ENCODE measurements at places on chromosomes 6 and 20.
A peak's percentile ranks its signal among the peaks of the same experiment; 100 is the strongest.

GRCh38 chr6:98981473-98981872 lies 33.7 kb upstream of the FBXL4 start:
- no peak for DNase-seq

GRCh38 chr6:141653590-141653989 lies 479.1 kb upstream of the GJE1 start:
- DNase-seq, result no peak

DNA sequence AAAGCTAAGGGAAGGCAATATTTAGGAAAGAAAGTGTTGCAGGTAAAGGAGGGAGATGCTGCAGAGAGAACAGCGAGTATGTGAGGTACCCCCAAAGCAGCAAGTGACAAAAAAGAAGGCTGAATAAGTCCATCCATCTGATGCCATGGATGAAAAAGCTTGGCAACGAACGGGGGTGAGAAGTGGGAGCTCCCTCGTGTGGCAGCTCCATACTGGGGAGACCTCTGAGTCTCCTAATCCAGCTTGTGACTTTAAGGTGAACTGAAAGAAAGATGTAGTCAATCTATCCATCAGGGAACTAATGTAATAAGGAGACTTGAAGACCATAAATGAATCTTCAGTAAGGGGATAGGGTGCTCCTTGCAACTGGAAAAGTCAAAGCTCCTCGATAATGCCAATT lies 156.6 kb downstream of the OTOR start:
- peak; percentile 6 for DNase-seq

DNA sequence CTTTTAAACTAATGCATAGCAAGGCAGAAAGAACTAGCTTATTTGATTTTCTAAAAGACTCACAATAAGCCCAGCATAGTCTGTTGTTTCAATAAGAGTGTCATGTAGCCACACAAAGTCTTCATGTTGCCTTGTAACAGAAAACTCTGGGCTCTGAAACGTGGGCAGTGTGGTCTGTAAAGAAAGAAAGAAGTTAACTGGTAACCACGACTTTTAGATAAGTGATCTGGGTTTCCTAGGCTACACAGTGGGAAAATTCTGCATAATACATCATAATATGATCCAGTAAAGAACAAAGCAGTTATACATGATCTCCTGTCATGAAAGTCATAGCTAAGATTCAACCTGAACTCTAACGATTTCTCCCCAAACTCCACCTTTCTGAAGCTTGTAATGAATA lies 13.3 kb downstream of the SNX5 start:
- DNase-seq, result no peak

- no peak for DNase-seq
Observed at GRCh38 chr6:1941534-1941933, 303.9 kb downstream of the GMDS start.

GRCh38 chr6:125948455-125948854 lies 8.1 kb upstream of the HINT3 start:
- DNase-seq, result no peak

GRCh38 chr6:157385482-157385881 lies 4.5 kb downstream of the ZDHHC14 start:
- DNase-seq, result no peak

- no peak for DNase-seq
Observed at GRCh38 chr6:291204-291696, 1.0 kb upstream of the DUSP22 start.

DNA sequence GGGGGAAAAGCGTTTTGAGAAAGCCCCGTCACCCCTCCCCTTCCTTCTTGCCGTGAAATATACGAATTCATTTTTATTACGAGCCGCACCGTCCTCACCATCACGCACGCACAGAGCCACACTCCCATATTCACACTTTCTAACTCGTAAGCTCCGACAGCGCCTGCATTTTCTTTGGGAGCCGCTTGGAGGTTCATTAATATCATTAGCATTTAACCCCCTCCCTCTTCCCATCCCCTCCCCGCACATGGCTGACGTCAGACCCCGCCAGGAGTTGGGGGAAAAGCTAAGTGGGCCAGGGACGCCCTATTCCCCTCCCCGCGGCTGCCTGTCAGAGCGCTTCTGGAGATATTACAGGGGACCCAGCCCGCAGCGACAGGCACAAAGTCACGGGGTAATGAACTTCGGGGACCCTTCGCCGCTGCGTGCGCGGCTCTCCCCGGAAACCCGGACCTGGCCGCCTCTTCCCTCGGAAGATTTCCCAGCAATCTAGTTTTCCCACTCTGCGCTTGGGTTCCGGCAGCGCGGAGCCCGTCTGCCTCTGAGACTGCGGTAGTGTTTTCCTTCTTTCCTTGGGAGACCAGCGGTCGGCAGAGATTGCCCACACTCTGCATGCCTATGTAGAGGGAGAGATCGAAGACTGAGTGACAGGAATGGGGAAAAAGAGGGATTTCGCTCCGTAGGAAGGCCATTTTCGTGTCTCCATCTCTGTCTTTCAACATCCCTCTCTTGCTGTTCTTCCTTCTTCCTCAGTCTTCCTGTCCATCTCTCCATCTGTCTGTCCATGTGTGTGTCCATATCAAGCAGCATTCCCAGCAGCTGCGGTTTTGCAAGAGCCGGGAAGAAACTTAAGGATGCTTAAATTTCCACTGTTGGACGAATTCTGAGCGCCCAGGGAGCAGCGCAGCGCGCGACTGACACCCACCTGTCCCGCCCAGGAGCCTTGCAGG lies at the start of gene NR2E1:
NR2E1 (plus strand) TSS at position 309 of the 950 bp plus-strand sequence. CDS start 744 bp downstream, outside the sequence.
- peak; percentile 84 for DNase-seq

GRCh38 chr6:85506441-85507093 lies 56.7 kb downstream of the NT5E start:
- DNase-seq, result no peak

DNA sequence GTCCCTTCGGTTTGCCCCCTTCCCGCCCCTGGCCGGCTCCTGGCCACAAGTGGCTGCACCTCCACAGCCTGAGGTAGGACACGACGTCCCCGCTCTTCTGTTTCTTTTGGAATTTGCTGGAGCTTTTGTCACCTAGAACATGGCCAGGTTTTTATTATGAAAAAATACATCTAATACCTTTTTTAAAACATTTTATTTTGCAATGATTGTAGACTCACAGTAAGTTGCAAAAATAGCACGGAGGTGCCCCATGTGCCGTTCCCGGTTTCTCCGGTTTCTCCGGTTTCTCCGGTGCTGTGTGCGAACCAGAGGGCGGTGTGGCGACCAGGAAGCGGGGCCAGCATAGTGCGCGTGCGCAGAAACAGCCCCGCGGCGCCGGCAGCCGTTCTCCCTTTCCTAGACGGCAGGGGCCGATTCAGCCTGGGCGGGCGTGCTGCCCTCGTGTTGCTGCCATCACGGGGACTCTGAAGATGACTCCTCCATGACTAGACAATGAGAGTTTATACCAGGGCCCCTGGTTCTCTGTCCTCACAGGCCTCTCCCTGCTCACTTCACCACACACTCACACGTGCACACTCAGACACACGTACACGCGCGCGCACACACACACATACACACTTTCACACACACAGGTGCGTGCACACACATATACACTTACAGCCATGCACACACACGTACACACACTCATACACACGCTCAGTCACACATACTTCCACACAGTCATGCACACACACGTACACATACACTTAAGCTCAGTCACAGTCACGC lies 102.1 kb downstream of the TMEM242 start:
- peak; percentile 81 for DNase-seq

GRCh38 chr6:138797806-138798446 lies 2.0 kb downstream of the ECT2L start:
- no peak for DNase-seq

DNA sequence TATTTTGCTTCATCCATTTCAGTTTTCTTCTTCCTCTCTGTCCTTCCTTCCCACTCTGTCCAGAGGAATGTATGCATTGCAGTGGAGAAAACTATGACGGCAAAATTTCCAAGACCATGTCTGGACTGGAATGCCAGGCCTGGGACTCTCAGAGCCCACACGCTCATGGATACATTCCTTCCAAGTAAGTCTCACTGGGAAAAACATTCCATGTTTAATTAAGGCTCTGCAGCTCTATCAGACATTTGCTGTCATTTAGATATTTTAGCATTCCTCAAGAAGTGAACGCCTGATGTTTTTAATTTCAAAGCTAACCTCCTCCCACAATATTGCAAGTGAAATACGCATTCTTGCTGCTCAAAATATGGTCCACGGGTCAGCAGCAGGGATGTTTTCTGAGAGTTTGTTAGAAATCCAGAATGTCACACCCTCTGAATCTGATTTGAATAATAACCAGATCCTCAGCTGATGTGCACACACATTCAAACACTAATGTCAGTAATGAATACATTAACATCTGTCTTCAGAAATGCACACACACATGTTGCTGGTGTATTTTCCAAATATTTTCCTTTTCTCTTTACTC lies 12.8 kb downstream of the PLG start:
- no peak for DNase-seq

- DNase-seq, result no peak
Observed at GRCh38 chr6:52330470-52330869, 31.5 kb upstream of the PAQR8 start.

- DNase-seq, result no peak
Observed at GRCh38 chr20:4813076-4813862, 91.6 kb downstream of the PRND start.

DNA sequence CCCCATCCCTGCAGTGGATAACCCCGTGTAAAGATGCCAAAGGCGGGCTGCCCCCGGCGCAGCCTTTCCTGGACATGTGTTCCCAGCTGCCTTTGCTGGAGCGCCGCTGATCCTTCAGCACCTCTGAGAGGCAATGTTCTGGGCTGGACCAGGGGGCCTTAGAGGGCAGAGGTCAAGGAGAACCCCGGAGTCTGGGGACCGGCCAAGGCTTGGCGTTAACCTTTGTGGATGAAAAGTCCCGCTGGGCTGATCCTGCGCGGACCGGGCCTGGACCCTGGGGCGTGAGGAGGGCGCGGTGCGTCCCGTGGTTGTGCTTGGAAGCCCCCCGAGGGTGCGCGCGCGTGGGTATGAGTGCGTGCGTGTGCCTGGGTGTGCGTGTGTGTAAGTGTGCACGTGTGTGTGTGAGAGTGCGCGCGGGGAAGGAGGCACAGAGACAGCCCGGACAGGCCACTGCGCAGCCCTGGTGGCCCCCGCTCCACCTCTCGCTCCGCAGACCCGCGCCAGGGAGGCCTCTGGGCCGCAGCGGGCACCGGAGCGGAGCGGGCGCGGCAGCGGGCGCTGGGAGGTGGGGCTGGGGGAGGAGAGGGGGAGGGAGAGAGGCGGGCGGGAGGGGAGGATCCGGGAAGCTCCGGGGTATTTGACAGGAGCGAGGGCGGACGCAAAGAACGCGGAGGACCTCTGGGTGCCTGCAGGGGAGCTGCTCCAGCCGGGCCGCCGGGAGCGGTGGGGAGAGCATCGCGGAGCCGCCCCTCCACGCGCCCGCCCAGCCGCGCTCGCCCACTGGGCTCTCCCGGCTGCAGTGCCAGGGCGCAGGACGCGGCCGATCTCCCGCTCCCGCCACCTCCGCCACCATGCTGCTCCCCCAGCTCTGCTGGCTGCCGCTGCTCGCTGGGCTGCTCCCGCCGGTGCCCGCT lies at the start of gene SMOC2:
SMOC2 (plus strand) TSS at position 665 of the 914 bp plus-strand sequence; CDS start at position 852, 187 bp downstream.
- DNase-seq, result peak; percentile 56

- DNase-seq, result no peak
Observed at GRCh38 chr6:74069089-74069581, 373.1 kb downstream of the CD109 start.

- no peak for DNase-seq
Observed at GRCh38 chr6:150687508-150687907, 87.8 kb downstream of the PLEKHG1 start.

GRCh38 chr6:56658326-56658725 lies 15.6 kb upstream of the DST start:
- DNase-seq, result no peak

GRCh38 chr20:17676942-17677341 lies 5.1 kb downstream of the RRBP1 start:
- DNase-seq, result no peak

DNA sequence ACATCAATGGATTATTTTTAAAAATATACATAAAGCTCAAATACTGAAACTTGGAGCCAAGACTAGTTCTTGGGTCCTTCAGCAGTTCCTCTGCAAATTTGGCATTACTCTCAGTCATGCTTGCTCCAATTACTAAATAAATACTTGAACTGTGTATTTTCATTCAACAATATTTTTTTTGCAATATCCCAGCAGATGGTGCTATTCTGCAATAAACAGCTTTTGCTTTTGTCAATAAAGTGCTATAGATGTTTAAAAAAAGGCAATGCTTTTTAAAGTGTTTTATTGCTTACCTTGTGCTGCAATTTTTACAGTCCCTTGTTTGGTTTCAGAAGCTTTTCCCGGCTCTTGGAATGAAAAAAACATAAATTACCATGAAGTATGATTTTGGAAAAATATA lies 243.4 kb downstream of the TRDN start:
- DNase-seq, result peak; percentile 27

DNA sequence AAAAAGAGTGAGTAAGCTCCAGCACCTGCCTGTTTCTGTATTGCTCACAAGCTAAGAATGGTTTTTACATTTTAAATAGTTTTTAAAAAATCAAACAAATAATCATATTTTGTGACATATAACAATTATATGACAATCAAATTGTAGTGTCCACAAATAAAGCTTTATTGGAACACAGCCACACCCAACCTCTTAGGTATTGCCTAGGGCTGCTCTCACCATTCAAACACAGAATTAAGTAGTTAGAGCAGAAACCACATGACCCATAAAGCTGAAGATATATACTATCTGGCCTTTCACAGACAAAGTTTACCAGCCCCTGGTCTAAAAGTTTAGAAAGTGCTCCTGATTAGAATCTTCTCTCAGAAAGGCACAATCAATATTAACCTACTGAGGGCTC lies 11.2 kb downstream of the TNFRSF21 start:
- DNase-seq, result no peak

DNA sequence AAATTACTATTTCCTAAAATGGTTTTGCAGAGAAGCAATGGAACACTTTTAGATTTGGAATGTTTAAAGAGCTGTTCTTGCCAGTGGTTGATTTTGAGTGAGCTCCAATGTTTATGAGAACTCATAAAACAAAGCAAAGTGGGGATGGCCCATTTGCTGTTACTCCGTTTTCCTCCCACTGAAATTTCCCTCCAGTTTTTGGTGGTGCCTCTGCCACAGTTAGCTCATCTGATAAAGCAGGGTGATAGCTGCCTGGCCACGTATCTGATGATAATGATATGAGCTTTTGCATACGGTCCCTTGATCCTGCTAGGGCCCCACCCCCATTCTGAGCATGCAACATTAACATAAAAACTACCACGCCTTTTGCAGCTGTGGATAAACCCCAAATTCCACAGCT lies 10.4 kb downstream of the CD83 start:
- DNase-seq, result no peak

GRCh38 chr6:127457456-127458064 lies 1.6 kb downstream of the KIAA0408 start:
- DNase-seq, result peak; percentile 14
